Fibroblast of gingiva (primary cell): ENCODE measurements at places on chromosomes 3 and 15.
A peak's percentile ranks its signal among the peaks of the same experiment; 100 is the strongest.

DNA sequence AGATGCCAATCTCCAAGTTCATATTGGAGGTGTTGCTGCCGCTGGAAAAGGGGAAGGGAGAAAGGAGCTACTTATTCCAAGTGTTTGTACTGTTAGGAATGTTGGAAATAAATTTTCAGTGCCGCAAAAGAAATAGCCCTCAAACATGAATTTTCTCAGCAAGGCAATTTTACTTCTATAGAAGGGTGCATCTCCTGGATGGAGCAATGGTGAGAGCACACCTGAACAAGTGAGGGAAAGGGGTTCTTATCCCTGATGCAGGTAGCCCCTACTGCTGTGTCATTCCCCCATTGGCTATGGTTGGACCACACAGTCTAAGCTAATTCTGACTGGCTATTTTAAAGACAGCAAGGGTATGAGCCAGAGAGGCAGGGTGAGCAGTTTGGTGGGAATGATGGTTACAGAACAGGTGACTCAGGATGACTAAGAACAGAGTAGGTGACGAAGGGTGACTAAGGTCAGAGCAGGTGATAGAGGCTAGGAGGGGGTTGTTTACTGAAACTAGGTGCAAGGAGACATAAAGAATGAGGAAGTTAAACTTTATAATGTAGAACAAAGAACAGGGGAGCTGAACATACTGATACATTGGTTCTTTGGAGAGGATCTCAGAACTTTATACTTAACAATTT is 503.5 kb downstream of the EDEM1 start:
- DNase-seq: no peak

GRCh38 chr3:38980938-38981337 is 70.8 kb downstream of the SCN11A start:
- no peak for DNase-seq

DNA sequence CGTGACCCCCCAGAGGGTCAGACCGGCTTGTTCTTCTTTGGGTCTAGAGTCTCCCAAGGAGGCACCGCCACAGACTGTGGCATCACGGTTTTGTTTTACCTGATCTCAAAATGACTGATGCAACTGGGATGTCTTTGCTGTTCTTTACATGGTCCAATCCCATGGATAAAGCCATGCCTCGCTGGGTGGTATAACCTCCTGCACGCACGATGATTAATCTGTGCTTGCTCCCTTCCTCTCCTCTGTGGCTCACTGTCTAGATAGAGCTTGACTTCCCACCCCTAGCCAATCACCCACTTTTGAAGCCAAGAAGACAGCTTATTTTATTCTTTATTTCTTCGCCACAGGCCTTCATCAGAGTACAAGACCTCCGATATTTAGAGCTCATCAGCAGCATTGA is 36.6 kb upstream of the RHO start:
- DNase-seq: no peak

DNA sequence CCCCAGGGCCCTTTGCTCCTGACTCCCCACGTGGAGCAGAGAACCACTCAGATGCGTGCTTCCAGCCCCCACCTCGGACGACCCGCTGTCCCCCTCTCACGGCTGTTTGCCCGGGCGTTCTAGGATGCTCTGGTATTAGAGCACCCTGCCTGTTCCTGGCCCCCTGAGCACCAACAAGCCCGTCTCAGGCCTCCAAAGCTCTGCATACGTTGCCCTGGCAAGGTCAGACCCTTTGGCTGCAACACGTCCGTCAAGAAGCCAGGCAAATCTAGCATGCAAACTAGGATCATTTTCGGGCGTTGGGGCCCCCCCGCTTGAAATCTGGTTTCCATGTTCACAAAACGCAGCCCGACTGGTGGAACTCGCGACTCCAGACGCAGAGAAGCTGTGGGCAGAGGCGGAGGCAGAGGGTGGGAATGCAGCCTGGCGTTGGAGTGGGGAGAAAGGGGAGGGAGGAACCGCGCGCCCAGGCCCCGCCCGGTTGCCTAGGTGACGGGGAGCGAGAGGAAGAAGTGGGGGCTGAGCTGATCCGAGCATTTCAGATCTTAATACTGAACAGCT is 86.2 kb upstream of the PIAS1 start:
- peak; percentile 32 for DNase-seq

DNA sequence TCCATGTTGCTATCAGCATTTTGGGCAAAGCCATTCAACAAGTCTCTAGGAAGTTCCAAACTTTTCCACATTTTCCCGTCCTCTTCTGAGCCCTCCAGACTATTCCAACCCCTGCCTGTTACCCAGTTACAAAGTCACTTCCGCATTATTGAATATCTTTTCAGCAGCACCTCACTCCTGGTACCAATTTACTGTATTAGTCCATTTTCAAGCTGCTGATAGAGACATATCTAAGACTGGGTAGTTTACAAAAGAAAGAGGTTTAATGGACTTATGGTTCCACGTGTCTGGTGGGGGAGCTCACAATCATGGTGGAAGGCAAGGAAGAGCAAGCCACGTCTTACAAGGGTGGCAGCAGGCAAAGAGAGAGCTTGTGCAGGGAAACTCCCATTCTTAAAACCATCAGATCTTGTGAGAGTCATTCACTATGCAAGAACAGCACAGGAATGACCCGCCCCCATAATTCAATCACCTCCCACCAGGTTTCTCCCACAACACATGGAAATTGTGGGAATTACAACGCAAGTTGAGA is 435.6 kb upstream of the GRM7 start:
- no peak for DNase-seq

DNA sequence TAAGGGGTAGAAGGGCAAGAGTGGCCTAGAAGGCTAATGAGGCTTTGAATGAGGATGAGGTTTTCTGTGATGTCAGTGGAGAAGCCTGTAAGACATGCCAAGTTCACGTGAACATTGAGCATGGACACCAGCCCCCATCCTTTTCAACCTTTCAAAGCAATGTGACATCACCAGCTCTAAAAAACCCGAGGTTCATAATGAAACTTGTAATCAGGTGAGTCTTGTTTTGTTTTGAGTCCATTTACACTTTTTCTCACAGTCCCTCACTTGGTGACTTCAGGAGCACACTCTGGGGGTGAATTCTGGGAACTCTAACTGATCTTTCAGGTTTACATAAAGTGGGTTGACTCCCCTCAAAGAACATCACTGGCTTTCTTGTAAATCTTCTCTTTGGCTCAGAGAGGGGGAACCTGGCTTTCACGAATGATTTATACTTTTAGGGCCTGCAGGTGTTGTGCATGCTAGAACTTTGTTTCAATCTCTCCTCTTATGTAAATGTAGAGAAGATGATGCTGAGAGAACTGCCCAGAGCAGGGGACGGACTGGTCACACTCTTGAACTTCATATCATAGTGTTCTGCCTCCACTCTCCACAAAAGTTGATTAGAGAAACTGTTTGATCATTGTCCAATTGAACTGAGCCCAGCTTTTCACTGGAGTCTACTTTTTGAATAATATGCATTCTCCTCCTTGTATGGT is 224.7 kb upstream of the SATB1 start:
- DNase-seq: no peak

DNA sequence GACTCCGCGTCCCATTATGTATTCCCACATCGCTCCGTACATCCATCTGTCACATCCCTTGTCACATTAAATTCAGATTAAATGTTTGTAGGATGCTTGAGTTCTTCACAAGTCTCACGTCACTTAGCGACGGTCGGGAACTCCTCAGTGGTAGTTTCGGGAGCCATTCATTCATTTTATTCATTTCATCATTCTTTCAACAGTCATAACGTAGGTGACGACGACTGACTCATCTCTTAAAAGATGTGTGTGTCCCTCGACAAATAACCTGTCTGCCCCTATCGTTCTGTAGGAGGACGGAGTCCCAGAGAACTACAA is 272 bp upstream of the SRPRB start:
- no peak for DNase-seq

- no peak for DNase-seq
These were observed 166.9 kb upstream of the IL12A start for GRCh38 chr3:159821736-159822135.

GRCh38 chr15:74961616-74962015 is 5.0 kb upstream of the RPP25 start:
- no peak for DNase-seq

- DNase-seq: no peak
These were observed 248.0 kb upstream of the CNTN3 start for GRCh38 chr3:74862476-74862875.

DNA sequence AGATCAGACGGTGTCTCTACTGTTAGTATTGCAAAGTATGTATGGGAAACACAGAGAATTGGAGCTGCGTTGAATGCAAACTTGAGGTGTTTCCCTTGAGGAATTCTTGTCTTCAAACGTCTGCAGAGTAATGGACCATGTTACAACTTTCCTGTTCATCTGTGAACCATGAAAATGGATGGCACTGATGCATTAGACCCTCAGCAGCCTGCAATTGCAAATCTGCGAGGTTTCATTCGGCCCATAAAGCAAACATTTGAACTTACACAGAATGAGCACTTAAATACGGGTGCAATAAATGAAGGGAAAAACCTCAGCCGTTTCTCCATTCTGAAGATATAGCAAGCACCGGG is 49.7 kb downstream of the LRRN1 start:
- DNase-seq: no peak

GRCh38 chr3:74630602-74631001 is 16.1 kb upstream of the CNTN3 start:
- peak; percentile 44 for DNase-seq

GRCh38 chr15:58785355-58785754 is 14.3 kb downstream of the MINDY2 start:
- DNase-seq: no peak

DNA sequence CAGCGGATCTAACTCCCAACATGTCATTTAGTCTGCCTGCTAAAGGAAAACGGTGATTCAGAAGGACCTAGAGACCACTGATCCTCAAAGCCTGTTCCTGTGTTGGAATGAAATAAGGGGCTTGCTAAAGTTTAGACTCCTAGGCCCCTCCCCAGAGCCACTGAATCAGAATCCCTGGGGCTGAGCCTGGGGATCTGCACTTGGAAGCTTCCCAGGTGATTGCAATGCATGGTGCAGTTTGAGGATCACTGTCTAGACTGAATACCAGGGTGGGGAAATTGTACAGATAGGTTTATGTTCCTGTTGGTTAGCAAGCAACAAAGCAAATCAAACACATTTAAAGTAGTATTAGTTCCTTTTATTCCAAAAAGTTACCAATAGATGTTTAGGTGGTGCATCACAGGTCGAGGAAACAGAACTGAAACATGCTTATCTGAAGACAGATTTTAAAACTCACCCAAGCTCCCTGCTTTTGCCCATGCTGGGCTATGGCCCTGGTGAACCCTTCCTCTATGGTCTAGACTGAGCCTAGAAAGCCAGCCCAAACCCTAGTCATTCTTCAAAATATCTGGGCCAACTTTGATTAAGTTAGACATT is 29.6 kb upstream of the SPTBN5 start:
- no peak for DNase-seq

DNA sequence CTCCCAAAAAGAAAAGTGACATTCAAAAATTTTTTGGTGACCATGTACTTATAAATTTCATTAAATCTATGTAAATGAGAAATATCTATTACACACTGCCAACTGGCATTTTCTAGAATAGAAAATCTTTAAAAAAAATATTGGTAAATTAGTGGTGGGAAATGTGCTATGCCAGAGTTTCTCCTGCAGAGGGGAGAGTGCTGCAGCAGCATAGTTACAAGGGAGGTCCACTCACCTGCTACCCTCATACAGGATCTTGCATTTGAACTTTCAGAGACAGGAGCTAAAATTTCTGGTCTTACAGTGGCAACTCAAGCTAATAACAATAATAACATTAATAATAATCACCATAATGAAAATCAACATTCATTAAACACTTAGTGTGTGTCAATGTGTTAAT is 459.6 kb downstream of the NSUN3 start:
- DNase-seq: no peak

GRCh38 chr15:84894736-84895425 is 10.4 kb downstream of the SLC28A1 start:
- no peak for DNase-seq

DNA sequence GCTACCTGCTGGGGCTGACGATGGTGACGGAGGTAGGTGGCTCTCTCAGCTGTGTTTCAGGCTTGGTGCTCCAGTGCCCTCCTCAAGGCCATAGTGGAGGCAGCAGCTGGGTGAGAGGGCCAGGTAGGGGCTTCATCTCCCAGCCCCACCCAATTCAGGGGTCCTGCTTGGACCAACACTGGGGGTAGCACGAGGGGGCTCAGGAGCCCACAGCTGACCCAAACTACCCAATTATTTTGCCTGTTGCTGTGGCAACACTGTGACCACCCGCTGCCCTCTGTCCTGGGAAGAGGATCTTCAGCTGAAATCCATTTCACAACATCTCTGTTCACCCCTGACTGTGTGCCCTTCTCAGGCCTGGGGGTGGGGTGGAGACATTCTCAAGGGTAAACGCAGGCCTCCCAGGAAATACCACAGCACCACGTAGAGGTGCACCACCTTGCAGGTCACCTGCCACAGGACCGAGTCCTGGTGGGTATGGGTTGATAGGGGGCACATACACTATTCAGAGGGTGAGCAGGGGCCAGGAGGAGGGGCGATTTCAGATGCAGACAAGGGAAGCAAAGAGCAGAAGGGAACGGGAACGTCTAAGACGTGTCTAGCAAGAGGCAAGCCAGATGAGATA is 62.7 kb downstream of the GRIP2 start:
- DNase-seq: no peak

GRCh38 chr15:86231864-86232721 is 152.4 kb downstream of the AGBL1 start:
- no peak for DNase-seq

DNA sequence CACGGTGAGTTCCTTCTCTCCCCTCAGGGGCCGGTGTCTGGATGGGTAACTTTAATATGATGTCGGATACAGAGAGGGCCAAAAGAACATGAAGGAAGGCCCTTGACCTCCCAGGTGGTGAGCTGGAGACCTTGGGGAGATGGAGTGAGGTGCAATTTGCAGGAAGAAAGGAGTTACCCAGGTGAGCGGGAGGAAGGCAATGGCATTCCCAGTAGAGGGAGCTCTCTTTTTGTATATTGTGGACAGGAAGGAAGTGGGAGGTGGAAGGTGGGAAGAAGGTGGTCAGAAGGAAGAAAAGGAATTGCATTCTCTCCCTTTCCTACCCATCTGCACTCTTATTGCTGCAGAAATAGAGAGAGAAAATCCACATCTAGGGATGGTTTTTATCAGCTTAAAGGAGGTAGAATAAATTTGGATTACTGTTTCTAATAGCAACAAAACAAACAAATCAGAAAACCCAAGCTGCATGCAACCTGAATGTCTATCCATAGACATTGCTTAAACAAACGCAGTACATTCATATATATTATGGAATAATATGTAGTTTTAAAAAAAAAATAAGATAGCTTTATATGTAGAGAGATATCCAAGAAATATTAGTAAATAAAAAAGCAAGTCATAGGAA is 169.0 kb upstream of the TSC22D2 start:
- DNase-seq: no peak

GRCh38 chr15:93943586-93943985 is 287.8 kb upstream of the MCTP2 start:
- no peak for DNase-seq

GRCh38 chr3:50204804-50205412 is at the start of gene SLC38A3:
Gene SLC38A3, plus strand, starts transcription at chr3:50205271. Its CDS starts 8,929 bp downstream, at chr3:50214200.
- no peak for DNase-seq

GRCh38 chr3:108381529-108382140 is 85.3 kb downstream of the HHLA2 start:
- DNase-seq: no peak
